Renal cortical epithelial cell (primary cell): ENCODE measurements at places on chromosomes 11 and 22. TPM values are rescaled to one million over a fixed set of nuclear protein-coding genes. Genes with fewer than 3 reads are reported as not detected.

The TNRC6B gene
- total RNA-seq, result 6.4 and 52.5 TPM in 2 replicates

DNA sequence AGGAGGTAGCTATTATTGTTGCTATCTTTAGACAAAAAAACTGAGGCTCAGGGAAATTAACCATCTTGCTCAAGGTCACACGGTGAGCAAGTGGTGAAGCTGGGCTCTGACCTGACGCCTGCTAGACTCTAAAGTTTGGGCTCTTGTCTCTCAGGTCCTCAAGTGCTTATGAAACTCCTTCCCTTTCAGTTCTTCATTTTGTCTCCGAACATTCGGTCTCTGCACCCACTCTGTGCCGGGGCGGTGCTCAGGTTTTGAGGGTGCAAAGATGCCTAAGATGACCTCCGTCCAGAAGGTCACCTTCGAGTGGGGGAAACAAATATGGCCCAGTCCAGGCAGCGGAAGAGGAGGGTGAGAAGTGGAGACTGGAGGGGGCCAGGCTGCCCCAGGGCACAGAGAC, 16.0 kb downstream of the OVOL1 start:
- DNase-seq, result no peak

The PRAME gene
- total RNA-seq, result 3.6 and 5.3 TPM in 2 replicates

GRCh38 chr11:130801333-130802122, 114.8 kb downstream of the SNX19 start:
- DNase-seq, result peak; percentile 79

DNA sequence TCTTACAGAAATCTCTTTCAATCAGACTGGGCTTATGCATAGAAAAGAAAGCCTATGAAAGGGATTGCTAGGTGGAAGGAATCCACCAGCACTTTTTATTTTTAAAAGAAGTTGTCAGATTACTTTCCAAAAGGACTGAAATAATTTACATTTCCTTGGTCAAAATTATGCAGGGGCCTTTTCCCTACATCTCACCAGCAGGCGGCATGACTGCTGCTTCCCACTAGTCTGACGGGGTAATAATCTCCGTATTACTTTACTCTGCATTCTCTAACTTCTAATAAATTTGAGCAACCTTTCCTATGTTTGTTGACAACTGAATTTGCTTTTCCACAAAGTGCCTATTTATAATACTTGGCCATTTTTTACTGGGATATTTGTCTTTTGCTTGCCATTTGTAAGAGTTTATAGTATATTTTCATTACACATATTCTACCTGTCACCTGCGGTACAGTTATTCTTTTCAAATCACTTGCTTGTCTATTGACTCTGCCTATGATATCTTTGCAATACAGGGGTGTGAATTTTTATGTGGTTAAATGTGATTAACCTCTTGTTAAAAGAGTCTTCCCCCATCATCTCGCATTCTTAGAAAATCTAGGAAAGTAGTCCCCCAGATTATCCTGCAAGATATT, 51.9 kb upstream of the USP47 start:
- no peak for DNase-seq

DNA sequence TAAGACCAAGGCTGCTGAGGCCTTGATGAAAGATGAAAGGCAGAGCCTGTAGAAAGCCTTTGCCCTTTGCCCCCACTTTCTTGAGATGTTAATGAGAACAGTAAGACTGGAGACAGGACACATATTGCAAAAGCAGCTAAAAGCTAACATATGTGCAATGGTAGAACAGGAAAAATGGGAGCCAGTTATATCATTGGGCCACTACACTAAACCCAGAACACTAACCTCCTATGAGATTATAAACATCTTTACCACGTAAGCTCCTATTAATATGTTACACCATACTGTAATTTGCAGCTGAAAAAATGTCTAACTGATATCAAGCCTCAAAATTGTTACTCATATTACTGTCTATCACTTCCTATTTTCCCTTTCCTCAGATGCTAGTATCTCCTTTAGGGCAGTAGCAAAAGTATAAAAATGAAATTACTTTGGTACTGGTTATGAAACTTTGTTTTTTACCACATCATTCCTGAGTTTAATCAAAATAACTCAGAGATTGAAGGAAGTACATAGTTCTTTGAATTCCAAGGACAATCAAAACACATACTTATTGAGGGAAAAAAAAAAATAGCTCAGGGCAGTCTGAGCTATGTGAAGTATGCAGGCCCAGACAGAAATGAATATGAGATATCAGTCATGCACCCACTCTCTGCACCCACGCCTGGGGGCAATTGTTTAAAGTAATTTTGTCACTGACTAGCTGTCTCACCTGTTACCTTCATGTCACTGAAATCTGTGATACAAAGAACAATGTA, 9.1 kb downstream of the HPS5 start:
- peak; percentile 80 for DNase-seq
